Daoy (cell line): ENCODE measurements at places on chromosomes 5 and 9.

DNA sequence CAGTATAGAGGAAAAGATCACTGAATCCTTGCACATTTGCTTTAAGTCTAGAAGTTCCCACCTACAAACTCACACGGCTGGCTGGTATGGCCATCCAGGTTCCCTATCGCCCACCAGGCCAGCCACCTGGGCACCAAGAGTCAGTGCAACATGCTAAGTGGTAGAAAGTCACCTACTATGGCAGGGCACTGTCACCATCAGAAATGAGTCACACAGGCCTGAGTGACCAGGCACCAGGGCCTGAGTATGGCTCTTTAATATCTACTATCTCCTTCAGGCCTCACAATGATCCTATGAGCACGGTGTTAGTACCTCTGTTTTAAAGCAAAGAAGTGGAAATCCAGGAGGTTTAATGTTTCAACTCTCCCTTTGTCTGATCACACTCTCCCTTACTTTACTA is 156.2 kb downstream of the CDK5RAP2 start:
- DNase-seq: no peak

DNA sequence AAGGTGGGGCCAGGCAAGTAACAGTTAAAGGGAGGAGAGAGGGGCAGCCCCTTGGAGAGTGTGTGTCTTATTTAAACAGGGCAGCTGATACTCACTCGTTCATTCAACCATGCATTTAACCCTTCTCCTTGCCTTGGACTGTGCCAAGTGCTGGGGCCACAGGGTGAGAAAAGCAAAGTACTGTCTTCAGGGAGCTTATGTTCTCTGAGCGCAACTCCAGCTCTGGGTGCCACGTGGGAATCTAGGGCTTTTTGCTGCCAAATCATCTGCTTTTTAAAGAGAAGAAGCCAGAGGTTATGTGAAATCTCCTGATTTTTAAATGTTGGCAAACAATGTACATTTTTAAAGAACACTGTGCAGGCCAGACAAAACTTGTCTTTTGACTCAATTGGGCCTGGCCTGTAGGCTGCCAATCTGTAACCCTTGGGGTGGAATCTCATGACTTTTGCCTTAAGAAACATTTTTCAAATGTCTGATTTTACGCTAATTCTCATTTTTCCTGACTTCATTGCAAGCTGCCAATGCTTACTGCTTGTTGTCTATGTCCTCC is 157.8 kb downstream of the NTRK2 start:
- no peak for DNase-seq

DNA sequence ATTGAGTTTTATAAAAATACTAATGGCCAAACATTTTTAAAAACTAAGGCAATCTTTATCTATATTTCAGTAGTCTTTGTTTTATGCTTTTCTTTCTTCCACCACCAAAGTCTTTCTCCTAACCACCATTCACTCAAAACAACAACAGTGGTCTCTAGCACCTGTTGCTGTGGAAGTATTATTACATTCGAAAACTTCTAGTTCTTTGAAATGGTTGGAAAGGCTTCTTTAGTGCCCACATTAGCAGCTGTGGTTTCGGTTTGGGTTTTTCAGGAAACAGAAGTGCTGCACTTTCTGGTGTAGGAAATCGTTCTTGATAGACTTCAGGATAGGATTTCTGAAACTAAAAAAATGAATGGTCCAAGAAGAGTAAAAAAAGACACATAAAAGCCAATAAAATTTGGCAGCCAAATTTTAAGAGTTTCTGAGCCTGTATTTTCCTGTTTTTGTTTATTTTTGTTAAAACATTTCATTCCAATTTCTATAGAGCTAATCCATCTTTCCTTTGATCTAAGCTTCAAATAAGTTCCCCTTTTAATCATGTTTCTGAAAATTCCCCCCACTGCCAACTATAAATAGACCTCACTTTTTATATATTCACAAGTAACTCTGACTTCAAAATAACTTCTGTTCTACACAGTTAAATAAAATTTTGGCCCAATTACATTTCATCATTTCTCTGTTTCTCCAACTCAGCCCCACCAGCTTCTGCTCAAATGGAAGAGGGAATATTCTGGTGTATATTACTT is 102.2 kb downstream of the DEPDC1B start:
- no peak for DNase-seq

GRCh38 chr9:108467653-108468324 is 388.0 kb downstream of the ACTL7B start:
- DNase-seq: no peak

DNA sequence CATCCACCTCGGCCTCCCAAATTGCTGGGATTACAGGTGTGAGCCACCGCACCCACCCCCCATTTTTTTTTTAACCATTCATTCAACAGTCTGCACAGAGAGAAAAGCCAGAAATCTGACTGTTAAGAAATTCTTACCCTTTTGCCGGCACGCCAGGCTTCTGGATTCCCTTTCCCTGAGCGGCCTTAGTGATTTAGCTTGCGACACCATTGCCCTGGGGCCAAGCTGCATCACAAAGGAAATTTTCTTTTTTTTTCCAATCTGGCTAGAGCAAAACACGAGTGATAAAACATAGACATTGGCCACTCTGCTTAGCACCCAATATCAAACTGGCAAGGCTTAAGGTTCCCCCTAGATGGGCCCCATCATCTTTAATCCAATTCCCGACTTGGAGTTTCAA is 21.2 kb upstream of the ATOSB start:
- DNase-seq: no peak

- no peak for DNase-seq
Measured at GRCh38 chr9:70382709-70383605, 31.5 kb downstream of the KLF9 start.
